ENCODE measurements at places on chromosomes 6 and 20. TPM values are rescaled to one million over a fixed set of nuclear protein-coding genes. Genes with fewer than 3 reads are reported as not detected.

MCM9 gene
- total RNA-seq, result 16.4 TPM

CGA gene
- not detected for total RNA-seq

KCNK16 gene
- total RNA-seq, result not detected

TNXB gene
- 4.8 TPM for total RNA-seq

PAK5 gene
- not detected for total RNA-seq

C20orf204 gene
- total RNA-seq, result 1.1 TPM

TNFRSF6B gene
- total RNA-seq, result not detected

HDGFL1 gene
- total RNA-seq, result not detected

GPR6 gene
- not detected for total RNA-seq

IL17A gene
- not detected for total RNA-seq

MROH8 gene
- 0.91 TPM for total RNA-seq

ATP6V1G2 gene
- 1.4 TPM for total RNA-seq

HECA gene
- 61.2 TPM for total RNA-seq

NRSN1 gene
- total RNA-seq, result not detected

CRISP2 gene
- total RNA-seq, result not detected

E2F3 gene
- total RNA-seq, result 13.1 TPM

- no peak for DNase-seq
Observed at GRCh38 chr20:17635332-17636244, 46.5 kb downstream of the RRBP1 start.

DNA sequence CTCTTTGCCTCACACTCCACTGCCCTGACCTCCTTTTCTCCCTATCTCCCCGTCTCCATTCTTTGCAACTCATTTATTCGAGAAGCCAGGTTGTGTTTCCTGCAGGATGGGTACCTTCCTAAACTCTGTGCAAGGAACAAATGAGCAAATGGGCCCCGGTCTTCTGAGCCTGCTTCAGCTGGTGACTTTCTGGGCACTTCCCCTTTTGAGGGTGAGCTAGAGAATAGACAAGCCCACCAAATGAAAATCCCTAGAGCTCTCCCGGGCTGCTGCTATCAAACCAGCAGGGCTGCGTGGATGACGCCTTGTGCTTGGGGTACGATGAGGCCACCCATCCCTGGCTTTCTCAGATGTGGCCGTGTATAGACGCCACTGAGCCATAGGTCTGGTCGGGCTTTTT, 91.0 kb upstream of the FOXA2 start:
- no peak for DNase-seq

GRCh38 chr6:128491610-128492206, 28.7 kb downstream of the PTPRK start:
- no peak for DNase-seq

GRCh38 chr6:113857556-113858479, 673 bp downstream of the MARCKS start:
- DNase-seq, result peak; percentile 6

- DNase-seq, result no peak
Observed at GRCh38 chr6:156559162-156559690, 218.0 kb upstream of the ARID1B start.

DNA sequence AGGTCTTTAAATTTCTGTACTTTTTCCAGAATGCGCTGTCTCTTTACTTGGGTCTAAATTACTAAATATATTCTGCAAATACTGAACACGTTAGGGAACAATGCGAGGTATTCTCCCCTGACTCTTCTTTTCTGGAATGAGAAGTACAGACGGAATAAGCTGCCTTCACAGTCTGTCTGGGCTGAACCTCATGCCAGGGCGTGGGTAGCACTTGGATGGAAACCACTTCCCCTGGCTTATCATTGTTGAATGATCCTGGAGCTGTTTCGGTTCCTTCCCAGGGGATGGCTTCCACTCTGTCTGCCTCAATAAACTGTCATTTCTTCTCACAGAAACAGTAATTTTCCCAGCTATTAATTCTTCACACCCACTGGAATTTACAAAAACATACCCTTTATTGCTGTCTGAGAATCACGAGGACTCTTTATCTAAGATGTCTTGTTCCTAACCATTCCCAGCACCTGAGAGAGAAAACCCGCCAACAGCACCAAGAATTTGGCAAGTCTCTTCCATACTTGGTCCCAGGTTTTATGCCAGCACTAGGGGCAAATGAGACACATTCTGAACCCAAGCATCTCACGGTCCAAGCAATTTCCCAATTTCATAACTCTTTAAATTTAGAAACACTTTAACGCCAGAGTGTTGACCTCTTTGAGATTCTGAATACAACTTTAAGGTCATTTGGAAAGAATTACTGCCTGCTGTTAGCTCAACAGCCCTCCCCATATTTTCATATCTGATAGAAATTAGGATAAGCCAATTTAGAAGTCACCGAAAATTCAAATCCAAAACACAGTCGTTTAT, 43.2 kb upstream of the ADGRF5 start:
- DNase-seq, result no peak

DNA sequence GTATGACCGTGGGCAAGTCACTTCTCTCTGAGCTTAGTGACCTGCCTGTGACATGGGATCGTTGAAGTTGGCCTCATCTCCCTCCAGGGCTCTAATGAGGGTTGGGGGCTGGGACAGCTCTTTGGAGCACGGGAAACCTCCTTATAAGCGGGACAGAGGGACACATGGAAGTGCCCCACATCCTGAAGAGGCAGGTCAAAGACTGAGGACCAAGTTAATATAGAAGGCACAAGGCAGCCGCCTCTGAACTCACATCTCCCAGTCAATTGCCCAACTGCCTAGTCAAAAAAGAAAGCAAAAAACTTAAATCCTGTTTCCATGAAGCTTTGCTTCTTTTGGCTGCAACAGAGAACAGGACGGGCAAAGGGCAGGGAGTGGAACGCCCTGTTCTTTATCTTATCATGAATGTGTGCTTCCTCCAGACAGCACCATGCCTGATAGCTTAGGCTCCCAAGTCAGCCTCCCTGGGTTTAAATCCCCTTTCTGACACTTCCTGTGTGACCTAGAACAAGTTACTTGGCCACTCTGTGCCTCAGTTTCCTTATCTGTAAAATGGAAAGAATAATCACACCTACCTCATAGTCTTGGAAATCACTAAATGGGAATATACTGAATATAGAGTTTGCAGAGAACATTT, 27.1 kb downstream of the LBP start:
- DNase-seq, result no peak

DNA sequence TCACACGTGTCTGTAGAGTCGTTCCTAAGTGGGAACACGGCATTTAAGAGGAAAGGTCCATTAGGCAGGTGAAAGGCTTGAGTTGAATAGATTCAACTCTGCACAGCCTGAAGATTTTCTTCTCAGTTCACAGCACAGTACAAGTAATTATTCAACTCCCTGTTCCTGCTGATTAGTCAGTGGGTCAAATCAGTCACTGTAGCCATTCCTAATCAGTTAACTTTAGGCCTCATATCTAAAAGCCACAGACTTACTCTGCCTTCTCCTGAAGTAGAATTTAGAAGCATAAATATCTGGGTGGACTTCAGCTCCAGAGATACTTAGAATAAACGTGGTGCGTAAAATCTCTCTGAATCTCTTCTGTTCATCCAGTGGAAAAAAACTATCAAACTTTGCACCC, 872.4 kb downstream of the C6orf118 start:
- no peak for DNase-seq

GRCh38 chr20:50688256-50688975, 2.9 kb downstream of the RIPOR3 start:
- no peak for DNase-seq

DNA sequence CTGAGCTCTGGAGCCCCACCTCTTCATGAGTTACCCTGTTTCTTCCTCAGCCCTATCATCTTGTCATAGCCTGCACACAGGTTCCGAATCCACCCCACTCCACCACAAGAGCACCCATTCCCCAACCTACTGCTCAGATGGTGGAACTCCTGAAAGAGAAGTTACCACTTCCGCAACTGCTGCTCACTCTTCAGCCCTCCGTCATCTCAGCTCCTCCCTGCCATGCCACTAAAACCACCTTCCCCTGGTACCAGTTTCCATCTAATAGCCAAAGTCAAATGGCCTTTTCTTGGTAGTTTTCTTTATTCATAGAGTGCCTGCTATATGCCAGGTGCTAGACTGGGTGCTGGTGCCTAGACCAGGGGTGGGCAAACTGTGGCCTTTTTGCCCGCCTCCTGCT, 3.9 kb downstream of the RAB22A start:
- peak; percentile 8 for DNase-seq

- DNase-seq, result no peak
Observed at GRCh38 chr6:53898026-53898795, 103.4 kb downstream of the LRRC1 start.

- no peak for DNase-seq
Observed at GRCh38 chr6:11426571-11426970, 111.0 kb upstream of the TMEM170B start.

- DNase-seq, result peak; percentile 93
Observed at GRCh38 chr6:43635387-43636307, at the start of gene MAD2L1BP. Gene MAD2L1BP, plus strand, starts transcription at chr6:43635840. Its CDS starts 36 bp downstream, at chr6:43635876.

GRCh38 chr6:154057098-154057497, 18.1 kb downstream of the OPRM1 start:
- DNase-seq, result no peak

DNA sequence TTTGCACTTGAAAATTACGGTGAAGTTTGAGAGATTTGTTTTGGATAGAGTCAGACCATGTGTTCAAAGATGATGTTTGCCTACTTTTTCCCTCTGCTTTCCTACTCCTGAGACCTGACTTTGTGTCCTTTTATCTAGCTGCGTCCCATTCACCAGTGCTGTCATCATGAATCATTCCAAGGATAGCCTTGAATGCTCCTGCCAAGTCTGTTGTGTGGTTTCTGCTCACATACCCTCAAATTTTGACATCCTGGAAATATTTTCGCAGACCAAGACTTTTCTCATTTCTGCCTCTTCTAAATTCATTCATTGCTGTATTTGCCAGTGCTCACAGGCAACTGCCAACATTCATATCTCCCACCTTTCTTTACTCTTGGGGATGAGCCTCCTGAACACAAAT, 175.9 kb upstream of the SCGN start:
- DNase-seq, result no peak

DNA sequence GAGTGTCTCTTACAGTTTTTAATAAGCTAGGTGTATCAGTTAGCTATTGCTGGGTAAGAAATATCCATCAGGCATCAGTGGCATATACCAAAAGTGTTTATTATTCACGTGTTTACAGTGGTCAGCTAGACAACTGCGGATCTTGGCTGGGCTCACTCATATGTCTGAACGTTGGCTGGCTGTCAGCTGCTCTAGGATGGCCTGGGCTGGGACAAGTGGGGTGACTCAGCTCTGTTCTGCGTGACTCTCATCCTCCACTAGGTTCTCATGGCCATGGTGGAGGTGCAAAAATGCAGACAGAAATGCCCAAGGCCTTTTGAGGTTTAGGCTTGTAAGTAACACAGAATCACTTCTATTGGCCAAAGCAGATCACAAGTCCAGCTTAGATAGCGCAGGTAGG, 22.0 kb downstream of the ZNF341 start:
- no peak for DNase-seq

GRCh38 chr20:59644371-59644939, 40.1 kb downstream of the PHACTR3 start:
- DNase-seq, result no peak

GRCh38 chr20:40323361-40323794, 365.7 kb downstream of the MAFB start:
- no peak for DNase-seq

- no peak for DNase-seq
Observed at GRCh38 chr20:21521596-21522480, 8.0 kb upstream of the NKX2-2 start.

- no peak for DNase-seq
Observed at GRCh38 chr6:134531611-134532010, 213.7 kb upstream of the SGK1 start.

GRCh38 chr6:14927398-14927797, 318.5 kb upstream of the JARID2 start:
- no peak for DNase-seq

All from activated naive CD4-positive, alpha-beta T cell treated with anti-CD3 and anti-CD28 coated beads for 36 hours (primary cell).